Glomerular endothelial cell (primary cell): ENCODE measurements at places on chromosomes 6 and 20.

DNA sequence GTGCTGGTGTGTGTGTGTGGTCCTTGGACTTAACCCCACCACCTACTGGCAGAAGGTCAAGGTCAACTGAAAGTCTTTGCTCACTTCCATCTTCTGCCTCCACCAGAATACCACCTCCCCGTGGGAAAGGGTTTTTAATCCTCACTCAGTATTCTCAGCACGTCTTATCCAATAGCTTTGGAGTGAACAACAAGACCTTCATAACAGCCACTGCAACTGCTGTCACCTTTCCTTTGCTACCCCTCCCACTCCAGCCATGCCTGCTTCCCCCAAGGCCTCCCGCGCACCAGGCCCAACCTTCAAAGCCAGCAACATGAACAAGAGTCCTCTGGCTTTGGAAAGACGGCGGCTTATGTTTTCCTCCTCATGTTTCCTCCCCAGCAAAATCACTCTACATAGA is 787 bp upstream of the BTN2A2 start:
- no peak for DNase-seq

- no peak for DNase-seq
Observed at GRCh38 chr20:22653658-22654642, 69.6 kb upstream of the FOXA2 start.

DNA sequence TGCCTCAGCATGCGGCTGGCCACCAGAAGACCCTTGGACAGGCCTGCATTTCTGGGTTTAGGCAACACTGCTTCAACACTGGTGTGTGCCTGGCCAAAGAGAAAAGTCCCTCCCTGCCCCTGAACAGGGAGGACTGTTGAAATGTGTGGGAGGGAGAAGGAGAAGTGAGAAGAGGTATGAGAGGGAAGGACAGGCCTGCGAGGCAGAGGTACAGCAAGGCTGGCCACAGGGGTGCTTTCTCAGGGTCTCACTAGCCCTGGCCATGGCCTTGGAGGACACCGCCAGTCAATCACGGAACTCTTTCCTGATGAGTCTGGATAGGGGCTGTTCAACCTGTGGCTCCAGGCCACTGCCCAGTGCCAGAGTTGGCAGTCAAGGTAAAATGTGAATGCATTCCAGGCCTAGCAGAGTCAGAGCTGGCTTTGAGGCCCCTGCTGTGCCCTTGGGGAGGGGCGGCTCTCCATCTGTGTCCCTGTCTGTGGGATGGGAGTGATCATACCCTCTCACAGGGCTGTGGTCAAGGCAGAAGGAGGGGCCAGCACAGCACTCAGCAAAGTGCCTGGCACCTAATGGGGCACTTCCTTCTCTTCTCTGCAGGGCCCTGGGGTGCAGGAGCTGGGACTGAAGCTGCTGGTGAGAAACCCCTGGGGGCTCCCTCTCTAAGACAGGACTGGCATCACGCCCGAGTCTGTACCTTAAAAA is 43.2 kb upstream of the CDH22 start:
- no peak for DNase-seq

DNA sequence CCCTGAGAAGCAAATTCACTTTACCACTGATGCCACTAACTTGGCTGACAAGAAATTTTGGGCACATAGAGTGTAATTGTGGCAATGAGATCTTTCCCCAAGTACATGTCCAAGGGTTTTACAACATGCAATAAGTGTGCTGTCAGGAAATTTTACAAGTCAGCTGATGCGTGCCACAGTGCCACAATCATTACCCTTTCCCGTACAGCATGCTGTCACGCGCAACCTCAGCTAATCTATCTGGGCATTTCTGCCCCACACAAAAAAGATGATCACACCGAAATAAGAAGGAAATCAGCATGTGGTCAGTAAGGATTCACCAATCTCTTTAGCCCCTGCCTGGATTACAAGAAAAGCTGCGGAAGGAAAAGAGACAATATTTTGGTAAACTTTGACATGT is 163.6 kb upstream of the PREP start:
- no peak for DNase-seq

- DNase-seq: no peak
Observed at GRCh38 chr6:34514112-34514511, 42.0 kb downstream of the SPDEF start.
